Urinary bladder (tissue), 4 donors: ENCODE measurements at places on chromosomes 7 and 10. TPM values are rescaled to one million over a fixed set of nuclear protein-coding genes. Genes with fewer than 3 reads are reported as not detected.
A peak's percentile ranks its signal among the peaks of the same experiment; 100 is the strongest.

GRCh38 chr10:129788215-129788614 lies 175.9 kb downstream of the EBF3 start:
- no peak for DNase-seq

DNA sequence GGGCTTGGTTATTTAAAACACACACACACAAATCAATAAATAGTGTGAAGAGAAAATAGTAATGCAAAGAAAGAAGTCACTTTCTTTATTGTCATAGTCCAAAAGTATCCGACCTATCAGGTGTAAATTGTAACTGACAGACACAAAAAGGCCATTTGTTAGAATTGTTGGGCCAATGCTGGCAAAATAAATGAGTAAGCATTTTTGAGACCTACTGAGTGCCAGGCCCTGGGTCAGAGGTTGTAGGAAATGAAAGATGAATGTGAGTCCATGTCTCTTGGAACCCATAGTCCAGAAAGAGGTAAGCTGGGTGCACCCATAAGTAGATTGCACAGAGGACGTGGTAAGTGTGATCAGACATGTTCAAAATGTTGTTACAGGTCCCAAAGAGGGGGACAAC lies 13.5 kb upstream of the EGR2 start:
- no peak for DNase-seq

DNA sequence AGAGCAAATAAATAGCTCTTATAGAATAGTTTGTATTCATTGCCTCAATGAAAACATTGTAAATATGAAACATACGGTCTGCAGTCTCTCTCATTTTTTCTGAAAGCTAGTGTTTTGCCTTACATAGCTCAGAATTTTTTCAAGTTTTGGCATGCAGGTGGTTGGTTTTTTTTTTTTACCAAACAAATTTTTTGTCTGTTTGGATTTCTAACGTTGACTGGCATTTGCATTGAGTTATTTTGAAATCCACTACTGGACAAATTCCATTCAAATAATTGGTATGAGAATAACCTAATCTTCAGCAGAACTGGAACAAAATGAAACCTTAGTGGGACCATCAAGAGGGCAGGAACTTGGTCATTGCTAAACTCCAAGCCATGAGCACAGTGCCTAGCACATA lies 107.6 kb upstream of the SAMD8 start:
- DNase-seq, result no peak

GPRIN2 gene
- total RNA-seq, result 1.2 TPM

- DNase-seq, result no peak
Observed at GRCh38 chr10:11304906-11305585, 287.4 kb downstream of the CELF2 start.

- DNase-seq, result no peak
Observed at GRCh38 chr10:51905032-51905431, 205.6 kb upstream of the CSTF2T start.

- peak; percentile 58 for DNase-seq
Observed at GRCh38 chr10:30980951-30981616, 50.6 kb downstream of the ZNF438 start.

DNA sequence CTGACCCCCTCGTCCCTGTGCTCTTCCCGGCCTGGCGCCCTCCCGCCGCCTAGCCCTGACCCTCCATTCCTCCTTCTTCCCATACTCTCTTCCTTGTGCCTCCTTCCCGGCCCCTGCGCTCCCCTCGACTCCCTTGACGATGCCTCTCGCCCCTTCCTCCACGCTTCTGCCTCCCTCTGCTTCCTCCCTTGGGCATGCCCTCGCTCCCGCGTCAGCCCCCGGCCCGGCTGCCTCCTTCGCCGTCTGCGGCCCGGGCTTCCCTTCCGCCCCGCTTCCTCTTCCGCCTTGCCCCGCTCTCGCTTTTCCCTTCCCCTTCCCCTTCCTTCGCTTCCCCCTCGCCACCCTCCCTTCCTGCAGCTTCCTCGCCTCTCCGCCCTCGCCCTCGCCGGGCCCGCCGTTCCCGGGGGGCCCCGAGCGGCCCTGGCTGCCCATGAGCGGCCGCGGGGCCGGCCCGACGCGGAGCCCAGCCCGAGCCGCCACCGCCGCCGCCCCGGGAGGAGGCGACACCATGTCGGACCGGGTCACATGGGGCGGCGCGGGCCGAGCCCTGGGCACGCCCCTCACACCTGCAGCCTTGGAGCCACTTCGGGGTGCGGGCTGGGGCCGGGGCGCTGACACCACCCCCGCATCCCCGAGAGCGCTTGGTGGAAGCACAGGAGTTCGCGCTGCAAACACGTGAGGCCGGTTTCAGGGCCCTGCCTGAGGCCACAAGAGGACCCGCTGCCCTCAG lies at the start of gene FBXW4:
Gene FBXW4, minus strand, starts transcription at position 497 of the 730 bp plus-strand sequence. Its CDS starts 65 bp downstream, at position 432.
- no peak for DNase-seq

- no peak for DNase-seq
Observed at GRCh38 chr7:115888981-115889668, 141.4 kb downstream of the TFEC start.
